ENCODE measurements at places on chromosomes 1 and 21.
A peak's percentile ranks its signal among the peaks of the same experiment; 100 is the strongest.

- DNase-seq = no peak
These were observed 18.7 kb downstream of the IL23R start for GRCh38 chr1:67184838-67185421.

DNA sequence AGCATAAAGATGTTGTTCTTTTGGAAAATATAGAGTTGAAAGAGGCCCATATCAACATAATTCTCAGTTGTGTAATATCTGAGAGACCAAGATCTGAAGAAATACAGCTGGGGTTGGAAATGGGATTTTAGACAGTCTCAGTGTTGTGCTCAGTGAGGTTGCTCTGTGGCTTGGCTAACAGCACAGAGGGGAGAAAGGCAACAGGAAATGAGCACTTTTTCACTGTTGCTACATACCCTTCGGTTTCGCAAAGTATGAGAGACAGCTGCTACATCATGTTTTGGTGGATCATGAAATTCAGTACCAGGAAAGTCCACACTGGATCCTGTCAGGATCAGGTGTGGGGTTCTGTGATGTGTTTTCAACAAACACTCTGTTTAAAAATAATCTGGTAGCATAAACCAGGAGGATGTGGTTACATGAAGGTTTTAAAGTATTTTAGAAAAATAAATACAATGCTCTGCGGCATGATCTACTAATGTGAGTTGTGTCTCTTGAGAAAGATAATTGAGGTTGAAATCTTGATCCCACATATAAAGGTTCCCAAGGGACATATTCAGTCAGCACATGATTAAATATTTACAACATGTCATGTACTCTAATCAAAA, 7.0 kb upstream of the GPR88 start:
- peak; percentile 52 for DNase-seq

GRCh38 chr1:225700164-225700821, 47.4 kb upstream of the ENAH start:
- DNase-seq = no peak

DNA sequence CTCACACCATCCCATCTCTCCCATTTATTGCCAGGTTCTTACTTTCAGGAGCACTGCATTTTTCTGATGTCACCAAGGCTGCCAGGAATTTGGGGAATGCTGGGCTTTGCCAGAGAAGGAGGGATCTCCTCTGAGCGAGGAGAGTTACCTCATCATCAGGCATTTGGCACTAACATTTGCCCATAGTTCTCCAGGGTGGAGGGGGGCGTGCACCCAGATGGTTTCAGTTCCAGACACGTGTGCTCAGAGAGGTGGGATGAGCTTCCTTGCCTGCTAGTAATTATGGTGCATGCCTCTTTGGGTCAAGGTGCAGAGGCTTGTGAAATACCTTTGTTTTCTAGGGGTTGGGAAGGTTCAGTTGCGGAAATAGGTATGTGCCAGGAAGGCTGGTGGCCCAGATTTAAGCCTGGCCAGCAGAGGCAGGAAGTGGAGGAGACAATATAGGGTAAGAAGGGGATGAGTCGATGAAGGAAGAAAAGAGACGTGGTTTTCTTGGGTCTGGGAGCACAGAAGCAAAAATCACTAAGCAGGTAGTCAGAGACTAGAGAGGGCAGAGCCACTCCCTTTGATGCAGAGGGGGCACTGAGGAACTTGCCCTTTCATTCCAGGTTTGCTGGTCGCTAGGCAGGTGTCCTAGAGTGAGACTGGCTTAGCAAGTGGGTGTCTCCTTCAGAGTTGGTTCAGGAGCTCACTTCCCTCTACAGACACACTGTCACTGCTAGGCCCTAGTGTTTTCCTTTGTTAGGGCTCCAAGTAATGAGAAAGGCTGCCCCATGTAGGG, 7.2 kb downstream of the TUFT1 start:
- no peak for DNase-seq

DNA sequence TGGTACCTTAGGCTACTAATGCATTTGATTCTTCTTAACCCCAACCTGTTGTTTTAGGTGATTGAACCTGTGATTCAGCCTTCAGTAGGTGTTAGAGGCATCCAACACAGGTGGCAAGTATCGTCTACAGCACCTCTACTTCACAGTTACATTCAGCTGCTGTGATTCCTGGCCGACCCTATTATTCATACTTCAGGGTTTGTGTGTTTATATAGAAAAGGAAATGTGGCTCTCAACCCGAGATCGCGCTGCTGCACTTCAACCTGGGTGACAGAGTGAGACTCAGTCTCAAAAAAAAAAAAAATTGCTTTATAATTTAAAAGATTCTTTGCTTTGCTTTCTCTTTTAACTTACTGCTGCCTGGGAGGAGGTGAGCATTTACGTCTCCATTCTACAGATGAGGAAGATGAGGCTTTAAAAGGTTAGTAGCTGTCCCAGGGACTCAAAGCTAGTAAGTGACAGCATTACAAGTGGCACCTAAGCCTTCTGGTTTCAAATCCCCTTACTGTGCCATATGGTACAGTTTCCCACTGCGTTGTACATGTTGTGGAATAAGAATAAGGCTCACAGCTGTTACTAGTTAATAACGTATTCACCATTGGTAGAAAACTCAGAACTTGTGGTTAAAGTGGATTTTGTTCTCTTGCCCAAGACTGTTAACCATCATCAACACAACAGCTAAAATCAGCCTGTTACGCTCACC, 9.9 kb upstream of the GPR25 start:
- no peak for DNase-seq

- peak; percentile 72 for DNase-seq
These were observed 520 bp downstream of the PLEKHN1 start for GRCh38 chr1:966704-967300.

GRCh38 chr1:93601686-93602085, 80.0 kb downstream of the BCAR3 start:
- no peak for DNase-seq

DNA sequence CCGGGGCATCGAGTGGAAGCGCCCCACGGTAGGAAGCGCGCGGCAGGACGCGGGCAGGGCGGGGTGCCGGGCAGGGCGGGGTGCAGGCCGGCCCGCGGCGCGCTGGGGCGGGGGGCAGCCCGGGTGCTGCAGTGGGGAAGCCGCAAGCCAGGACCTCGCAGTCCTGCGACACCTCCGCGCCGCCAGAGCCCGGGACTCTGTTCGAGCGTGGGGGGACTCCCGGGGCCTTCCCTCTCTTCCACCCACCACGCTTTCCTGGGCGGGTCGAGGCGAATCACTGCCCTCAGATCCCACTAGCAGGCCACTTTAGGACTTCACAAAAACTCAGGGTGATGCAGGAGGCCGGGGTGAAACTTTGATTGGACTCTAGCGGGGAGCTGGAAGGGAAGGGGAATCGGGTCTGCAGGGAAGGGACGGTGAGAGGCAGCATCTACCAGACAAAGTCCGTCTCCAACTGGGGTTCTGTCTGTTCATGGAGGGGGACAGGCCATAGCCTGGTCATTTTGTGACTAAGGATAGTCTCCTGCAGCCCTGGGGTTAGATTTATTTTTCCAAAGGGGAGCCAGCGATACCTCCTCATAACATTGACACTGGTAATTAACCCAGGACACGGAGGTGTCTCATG, 623 bp downstream of the CAPN2 start:
- peak; percentile 49 for DNase-seq

DNA sequence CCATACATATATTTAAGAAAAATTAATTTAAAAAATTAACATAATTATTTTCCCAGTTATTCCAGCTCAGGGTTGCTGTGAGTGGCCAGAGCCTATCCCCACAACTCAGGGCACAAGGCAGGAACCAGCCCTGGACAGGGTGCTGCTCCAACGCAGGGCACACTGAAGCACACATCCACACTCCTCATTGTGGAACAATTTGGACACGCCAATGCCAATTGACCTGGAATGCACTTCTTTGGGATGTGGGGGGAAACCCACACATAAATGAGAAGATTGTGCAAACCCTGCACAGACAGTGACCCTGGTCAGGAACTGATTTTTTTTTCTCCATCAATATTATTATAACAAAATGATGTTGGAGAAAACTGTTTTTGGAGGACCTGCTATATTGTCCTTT, 23.4 kb downstream of the SAMSN1 start:
- no peak for DNase-seq

GRCh38 chr1:12345350-12346217, 115.8 kb downstream of the VPS13D start:
- DNase-seq = peak; percentile 16

GRCh38 chr1:161121042-161121650, 3.2 kb downstream of the NIT1 start:
- no peak for DNase-seq

DNA sequence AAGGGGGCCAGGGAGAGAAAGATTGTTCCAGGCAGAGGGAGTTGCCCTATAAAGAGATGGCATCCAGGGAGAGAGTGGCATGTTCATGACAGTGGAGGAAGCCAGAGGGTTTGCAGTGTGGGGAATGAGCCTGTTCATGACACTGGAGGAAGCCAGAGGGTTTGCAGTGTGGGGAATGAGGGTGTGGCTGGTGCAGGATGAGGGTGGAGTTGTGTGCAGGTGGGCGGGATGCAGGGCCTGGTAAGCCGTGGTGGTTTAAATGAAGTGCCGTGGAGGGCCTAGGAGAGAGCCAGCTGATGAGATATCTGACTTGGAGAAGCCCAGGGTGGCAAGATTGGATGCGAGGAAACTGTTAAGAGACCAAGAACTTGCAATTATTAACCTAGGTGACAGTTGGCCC, 131.8 kb downstream of the CAMTA1 start:
- no peak for DNase-seq

Measured in stimulated activated naive CD8-positive, alpha-beta T cell treated with anti-CD3 and anti-CD28 coated beads, Interleukin-15, amount 100 ng/mL, for 72 hours (primary cell).